Stimulated activated CD8-positive, alpha-beta memory T cell treated with anti-CD3 and anti-CD28 coated beads, Interleukin-4, amount 100 ng/mL, for 1 hour (primary cell): ENCODE measurements at places on chromosomes 1 and 21.

- DNase-seq, result no peak
Measured at GRCh38 chr21:45306832-45307571, 19.3 kb upstream of the POFUT2 start.

DNA sequence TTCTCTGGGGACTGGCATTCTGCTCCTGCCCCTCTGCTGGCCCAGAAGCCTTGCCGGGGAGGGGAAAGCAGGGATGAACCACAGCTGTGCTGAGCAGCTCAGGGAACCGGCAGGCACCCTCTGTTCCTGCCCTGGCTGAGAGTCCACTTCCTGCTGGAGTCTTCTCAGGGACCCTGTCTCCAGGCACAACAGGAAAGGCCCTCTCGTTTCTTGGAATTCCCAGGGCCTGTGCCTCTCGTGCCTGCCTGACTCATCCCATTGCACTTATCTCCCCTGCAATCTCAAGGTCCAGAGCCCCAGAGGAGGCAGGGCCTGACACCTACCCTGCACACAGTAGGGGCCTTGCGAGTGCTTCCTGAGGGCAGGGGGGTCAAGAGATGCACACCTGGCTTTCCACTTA, 1.1 kb upstream of the EDN2 start:
- DNase-seq, result no peak

GRCh38 chr1:208639382-208639781, 395.2 kb upstream of the PLXNA2 start:
- no peak for DNase-seq

DNA sequence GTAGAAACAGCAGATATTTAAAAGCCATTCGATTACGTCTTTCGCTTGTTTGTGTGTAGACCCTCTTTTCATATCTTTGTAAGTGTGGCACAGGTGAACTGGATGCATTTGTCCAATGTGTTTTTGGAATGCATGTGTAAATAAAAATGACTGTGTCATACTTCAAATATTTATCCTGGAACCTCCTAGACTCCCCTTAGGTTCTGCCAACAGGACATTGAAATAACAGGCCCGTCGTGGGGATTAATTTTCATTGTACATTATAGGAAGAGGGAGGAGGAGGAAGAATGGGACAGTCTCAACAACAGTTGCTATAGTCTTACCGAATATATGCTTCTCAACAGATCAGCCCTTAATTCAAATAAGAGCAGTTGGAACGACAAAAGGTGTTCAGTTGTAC, 95.8 kb downstream of the PRKAB2 start:
- no peak for DNase-seq

GRCh38 chr1:168227620-168228019, 1.8 kb downstream of the SFT2D2 start:
- no peak for DNase-seq

- no peak for DNase-seq
Measured at GRCh38 chr1:219323426-219323825, 149.7 kb downstream of the LYPLAL1 start.

- DNase-seq, result no peak
Measured at GRCh38 chr1:30232288-30232899, 491.0 kb downstream of the MATN1 start.

- DNase-seq, result no peak
Measured at GRCh38 chr1:49597436-49597835, 426.3 kb downstream of the AGBL4 start.

DNA sequence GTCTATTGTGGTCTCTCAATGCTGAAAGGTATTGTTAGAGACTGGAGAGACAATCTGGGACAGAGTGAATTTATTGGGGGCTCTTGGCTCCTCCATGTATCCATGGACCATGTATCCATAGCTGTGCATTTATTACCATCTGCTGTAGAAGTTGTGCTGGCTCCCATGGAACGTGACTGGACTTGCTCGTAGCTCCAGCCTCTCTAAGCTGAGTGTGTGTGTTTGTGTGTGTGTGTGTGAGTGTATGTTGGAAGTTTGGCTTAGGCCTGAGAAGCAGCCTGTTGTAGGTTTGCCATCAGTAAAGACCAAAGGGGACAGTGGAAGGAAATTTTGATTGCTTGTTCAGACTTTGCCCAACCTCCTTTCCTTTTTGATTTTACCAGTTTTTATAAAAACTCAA, 105.7 kb upstream of the USP24 start:
- DNase-seq, result no peak

DNA sequence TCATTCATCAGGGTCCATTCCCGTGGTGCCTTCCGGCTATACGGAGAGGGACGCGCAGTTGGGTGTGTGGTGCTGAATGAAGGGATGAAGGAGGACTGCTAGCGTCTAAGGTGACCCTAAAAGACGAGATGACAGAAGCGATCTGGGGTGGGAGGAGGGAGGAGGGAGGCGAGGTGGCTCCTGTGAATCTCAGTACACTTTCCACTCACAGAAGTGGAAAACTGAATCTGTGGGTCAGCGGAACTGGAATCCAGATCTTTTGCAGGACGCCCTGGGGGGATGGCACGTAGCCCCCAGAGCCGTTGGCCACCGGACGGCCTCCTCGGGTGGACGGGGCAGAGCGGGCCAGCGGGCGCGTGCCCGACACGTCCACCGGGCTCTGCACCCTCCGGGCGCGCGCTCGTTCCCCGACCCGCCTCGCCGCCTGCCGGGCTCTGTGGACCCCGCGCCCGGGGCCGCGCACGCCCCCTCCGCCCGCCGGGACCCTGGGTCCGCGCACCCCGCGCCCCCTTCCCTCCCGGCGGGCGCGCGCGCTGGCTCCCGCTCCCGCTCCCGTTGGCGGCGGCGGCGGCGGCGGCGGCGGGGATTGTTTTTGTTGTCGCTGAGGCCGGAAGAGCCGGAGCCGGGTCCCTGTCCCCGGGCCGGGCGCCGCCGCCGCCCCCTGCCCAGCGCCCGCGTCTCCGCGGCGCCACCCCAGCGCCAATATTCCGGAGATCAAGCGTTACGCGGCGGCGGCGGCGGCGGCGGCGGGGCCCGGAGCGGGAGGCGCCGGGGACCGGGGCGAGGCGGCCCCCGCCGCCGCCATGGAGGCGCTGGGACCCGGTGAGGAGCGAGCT, at the start of gene AGO4:
Gene AGO4 (plus strand): TSS at position 403 of the 836 bp plus-strand sequence. CDS start 401 bp downstream, at position 804.
- DNase-seq, result no peak

- DNase-seq, result no peak
Measured at GRCh38 chr1:30729901-30730300, 6.5 kb upstream of the MATN1 start.

DNA sequence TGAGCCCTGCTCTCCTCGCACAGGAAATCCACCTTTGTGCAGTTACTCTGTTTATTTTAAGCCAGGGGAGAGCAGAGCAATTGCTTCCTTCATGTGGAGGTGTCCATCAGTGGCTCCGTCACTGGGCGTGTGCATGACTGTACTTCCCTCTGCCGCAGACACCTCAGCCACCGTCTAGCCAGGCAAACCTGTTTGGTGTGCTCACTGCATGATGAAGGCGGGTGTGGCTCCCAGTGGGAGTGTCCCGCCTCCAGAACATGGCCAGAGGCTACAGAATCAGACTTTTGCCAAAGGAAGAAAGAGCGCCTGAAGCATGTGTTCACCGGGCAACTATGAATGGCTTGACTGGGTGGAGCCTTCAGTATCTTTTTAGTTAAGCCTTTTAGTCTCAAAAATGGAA, 26.1 kb upstream of the LAMC2 start:
- DNase-seq, result no peak

- no peak for DNase-seq
Measured at GRCh38 chr1:226875641-226876295, 5.4 kb downstream of the PSEN2 start.

DNA sequence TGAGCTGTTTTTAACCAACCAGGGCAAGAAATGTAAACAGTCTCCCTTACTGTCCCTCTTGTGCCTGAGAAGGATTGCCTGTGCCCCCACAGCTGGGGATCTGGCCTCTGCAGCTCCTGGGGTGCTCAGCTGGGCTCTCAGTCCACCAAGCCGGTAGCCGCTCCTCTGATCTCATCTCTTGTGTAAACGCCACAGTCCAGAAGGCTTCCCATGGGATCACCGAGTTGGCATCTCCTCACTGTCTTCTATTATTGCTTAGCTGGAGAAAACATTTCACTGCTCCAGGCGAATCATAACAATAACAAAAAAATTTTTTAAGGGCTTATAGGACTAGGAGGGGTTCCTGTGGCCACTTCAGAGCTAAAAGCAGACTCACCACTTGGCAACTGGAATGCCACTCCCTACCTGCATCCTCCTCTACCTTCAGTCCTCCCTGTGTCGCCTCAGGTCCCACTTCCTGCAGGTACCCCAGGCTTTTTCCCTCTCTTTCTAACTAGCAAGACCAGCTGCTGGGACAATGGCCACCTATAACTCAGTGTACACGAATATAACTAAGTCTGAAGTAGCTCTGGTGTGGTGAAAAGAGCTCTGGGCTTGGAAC, 75.8 kb downstream of the ATP1A1 start:
- DNase-seq, result no peak

- no peak for DNase-seq
Measured at GRCh38 chr1:69295265-69295664, 272.5 kb upstream of the LRRC7 start.

GRCh38 chr1:206535853-206536188, 28.5 kb downstream of the RASSF5 start:
- no peak for DNase-seq

DNA sequence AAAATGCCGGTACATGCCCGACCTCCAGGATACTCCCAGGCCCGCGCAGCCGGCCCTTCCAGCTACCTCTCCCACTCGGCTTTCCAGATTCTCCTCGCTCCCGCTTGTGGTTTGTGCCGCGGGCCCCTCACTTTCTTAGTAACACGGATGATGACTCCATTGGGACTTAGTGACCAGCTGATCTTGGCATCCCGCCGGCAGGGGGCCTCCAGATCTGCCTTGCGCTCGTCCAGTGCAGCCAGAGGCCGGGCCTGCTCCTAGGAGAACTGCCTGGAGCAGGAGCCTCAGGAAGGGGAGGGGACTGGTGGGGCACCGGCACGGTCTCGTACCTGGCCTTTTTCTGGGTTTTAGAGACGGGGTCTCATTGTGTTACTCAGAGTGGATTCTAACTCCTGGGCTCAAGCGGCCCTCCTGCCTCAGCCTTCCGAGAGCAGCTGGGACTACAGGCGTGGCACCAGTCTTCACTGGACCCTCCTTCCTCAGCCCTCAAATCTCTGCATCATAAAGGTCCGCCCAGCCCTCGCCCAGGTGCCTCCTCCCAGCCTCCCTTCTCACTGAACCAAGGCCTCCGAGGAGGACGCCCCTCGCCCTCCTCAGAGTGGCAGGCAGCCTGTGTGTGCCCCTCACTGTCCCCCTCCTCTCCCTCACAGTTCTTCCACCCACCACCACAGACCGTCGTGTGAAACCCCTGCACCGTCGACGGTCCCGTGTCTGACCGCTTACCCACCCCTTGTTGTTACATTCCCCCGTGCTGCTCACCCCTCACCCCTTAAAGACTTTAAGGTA, 78.6 kb downstream of the SLC25A24 start:
- DNase-seq, result no peak

DNA sequence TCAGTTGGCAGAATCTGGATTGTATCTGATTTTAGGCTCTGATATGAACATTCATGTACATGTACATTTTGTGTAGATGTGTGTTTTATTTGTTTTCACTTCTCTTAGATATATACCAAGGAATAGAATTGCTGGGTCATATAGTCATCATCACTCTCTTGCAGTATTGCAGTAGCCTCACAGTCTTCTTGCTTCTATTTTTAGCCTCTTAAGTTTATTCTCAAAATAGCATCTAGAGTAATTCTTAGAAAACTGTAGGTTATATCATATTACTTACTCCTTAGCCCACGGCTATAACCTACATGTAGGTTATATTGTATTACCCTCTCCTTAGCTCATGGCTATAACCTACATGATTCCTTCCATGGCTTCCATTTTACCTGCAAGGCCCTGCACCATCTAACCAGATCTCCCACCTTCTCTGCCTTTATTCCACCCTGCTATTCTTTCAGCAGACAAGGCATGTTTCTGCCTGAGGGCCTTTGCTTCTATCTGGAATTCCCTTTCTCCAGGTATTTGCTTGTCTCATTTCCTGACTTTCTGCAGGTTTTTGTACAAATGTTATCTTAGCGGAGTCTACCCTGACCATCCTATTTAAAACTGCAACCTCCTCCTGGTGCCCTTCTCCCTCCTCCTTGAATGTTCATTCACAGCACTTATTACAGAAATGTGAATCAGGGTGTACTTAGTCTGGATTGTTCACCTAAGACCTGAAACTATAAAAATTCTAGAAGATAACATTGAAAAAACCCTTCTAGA, 109.0 kb upstream of the ETV3 start:
- no peak for DNase-seq

DNA sequence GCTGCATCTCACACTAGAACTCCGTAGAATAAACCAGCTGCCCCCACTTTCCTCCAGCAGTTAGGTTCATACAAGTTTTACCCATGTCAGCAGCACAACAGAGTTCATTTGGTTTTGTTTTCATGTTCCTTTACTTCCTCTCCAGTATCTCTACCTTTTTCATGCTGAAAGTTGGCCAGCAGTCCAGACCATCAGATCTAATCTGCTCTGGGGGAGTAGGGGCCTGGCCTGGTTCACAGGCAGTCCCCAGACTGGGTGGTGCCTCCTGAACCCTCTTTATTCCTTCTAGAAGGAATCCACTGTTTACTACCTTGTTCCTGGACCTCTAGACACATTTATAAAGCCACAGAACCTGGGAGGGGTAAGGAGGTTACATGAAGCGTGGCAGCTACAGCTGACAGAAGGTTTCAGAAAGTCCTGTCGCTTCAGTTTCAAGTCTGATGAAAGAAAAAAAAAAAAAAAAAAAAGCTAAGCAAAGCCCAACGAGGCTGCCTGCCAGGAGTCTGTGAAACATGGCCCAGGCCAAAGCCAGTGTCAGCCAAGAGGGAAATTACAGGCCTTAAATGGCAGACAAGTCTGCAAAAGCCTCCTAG, 184.6 kb upstream of the JUN start:
- DNase-seq, result no peak

- DNase-seq, result no peak
Measured at GRCh38 chr1:64892576-64893573, 73.5 kb downstream of the JAK1 start.

DNA sequence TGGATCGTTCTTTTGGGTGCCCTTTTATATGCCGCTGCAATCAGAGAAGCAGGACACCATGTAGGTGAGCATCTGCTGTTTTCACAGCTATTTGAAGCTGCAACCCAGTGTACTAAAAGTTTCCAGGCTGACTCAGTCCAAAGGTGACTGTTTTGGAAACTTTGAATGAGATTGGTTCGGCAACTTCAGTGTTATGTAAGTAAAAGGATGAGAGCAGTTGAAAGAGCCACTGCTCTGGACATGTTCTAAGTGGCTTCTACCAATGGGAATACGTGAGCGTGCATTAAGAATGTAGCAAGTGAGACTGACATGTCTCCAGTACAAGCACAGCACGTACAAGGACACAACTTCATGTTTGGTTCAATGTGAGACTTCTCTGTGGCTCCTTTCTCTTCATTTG, 55.6 kb downstream of the DDR2 start:
- DNase-seq, result no peak
